ENCODE measurements at places on chromosomes 12 and 14.

GRCh38 chr14:91893669-91894068 lies 26.3 kb upstream of the TC2N start:
- no peak for DNase-seq

DNA sequence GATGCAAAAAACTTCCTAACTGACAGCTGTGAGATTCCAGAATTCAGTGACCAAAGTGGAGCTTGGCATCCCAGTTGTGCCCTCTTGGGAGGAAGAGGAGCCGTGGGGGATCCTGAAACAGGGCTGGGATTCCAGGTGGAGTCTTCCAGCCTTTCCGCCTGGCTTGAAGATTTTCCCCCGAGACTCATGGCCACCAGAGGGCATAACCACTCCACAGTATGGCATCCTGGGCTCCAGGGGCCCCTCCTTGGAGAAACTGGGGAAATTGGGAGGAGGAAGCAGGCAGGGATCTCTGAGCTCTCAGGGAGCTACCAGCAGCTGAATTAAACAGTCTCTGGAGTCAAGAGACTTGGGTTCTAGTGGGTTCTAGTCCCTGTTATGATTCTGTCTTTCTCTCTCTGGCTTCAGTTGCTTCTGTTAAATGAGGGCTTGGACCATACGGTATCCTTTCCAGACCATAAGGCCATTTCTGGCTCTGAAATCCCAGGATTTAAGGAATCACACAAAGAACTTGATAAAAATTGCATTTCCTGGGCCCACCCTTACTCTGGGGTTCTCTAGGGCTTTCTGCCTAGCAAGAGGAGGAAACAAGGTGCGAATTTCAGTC lies 2.6 kb upstream of the TAMALIN start:
- no peak for DNase-seq

DNA sequence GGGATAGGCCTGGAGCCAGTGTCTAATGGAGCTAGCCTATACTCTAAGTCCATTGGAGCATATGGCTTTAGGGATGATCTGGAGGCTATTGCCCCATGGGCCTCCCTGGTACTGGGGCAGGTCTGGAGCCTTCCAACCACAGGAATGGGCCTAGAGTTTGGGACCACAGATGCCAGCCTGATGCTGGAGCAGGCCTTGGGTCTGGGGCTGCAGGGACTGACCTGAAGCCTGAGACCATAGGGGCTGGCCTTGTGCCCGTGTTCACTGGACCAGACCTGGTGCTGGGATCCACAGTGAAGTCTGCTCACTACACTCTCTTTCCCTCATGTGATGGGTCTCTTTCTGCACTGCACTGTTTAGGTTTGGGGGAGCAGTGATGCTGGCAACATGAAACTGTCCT lies 95.0 kb downstream of the KLHL28 start:
- no peak for DNase-seq

DNA sequence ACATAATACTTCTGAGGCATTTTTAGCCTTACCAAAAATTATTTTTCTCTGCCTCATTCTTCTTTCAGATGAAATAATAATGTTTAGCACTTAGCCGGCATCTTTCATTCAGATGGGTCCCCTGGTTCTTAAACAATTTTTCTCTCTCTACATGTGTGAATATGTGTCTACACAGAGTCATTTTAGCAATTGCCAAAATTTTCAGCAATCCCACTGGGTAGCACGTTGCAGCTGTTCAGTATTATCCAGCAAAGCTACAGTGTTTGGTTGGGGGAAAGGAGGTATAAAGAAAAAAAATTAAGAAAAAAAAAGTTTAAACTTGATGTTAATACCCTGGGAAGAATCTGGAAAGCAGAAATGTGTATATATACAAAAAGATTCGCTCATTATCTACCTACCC lies 160.5 kb upstream of the TRHDE start:
- DNase-seq = no peak

GRCh38 chr12:76942267-76942666 lies 63.4 kb upstream of the CSRP2 start:
- no peak for DNase-seq

- DNase-seq = no peak
Measured at GRCh38 chr14:57029620-57030253, 219.5 kb upstream of the OTX2 start.

DNA sequence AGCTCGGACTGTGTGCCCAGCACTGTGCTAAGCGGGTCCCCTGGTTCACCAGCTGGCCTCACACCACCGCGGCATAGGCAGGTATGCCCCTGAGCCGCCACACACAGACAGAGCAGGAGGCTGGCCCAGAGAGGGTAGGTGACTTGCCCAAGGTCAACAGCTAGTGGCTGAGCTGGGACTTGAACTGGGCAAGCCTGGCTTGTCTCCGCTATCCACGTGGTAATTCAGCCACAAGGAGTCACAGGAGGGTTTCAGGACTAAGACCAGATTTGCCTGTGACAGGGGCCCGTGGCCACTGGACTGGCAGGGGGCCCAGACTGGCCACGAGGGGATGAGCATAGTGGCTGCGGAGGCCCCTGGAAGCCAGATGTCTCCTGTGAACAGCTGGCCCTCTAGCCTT lies 47.7 kb downstream of the NCOR2 start:
- no peak for DNase-seq

- no peak for DNase-seq
Measured at GRCh38 chr12:93738199-93739058, 61.3 kb downstream of the CRADD start.
